WTC11 (cell line): ENCODE measurements at places on chromosomes 16 and 17.

DNA sequence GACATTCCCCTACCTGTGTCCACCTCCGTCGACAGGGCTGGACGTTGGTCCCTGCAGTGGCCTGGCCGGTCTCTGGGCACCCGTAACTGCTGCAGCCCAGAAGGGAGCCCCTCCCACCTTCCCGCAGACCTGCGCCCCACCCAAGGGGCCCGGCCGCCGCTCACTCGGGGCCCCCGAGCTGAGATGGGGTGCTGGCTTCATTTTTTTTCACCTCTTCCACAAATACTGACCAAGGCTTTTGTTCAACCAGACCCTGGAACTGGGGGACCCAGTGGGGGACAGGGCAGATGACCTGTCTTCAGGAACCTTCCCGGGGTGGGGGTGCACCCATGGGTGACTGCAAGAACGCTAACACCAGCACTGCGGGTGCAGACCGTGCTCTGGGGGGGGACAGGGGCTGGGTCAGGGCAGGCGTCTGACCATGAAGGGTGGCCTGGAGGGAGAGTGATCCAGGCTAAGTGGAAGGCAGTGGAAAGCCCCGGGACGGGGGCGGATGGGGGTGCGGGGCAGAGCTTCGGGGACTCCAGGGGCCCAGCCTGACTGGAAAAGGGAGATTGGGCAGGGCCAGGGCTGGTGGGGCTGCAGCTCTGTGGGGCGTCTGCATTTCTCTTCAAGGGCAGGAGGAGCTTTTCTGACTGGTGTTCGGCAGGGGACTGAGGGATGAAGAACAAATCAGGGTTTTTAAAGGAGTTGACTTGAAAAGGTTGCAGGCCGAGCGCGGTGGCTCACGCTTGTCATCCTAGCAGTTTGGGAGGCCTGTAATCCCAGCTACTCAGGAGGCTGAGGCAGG lies 42.3 kb downstream of the SLC7A5 start:
- DNase-seq = no peak

- DNase-seq = no peak
Observed at GRCh38 chr17:81801327-81801726, 2.6 kb upstream of the GCGR start.

DNA sequence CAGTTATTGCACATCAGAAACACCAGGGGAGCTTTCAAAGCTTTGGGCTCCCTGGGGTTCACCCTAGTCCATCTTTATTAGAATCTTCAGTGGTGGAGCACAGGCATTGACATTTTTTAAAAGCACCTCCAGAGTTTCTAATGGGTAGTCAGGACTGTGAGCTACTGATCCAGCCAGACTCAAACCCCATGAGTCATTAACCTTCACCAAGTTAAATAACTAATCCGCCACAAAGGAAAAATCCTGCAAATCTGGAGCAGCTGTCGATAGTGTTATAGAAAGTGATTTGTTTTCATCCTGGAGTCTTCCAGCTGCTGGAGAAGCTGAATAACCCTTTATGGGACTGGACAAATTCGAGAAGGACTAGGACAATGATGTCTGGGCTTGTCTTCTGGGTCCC lies 93.2 kb upstream of the PIRT start:
- DNase-seq = no peak

- DNase-seq = no peak
Observed at GRCh38 chr17:75075597-75076336, 12.0 kb upstream of the SLC16A5 start.

- no peak for DNase-seq
Observed at GRCh38 chr17:32878211-32878610, 1.3 kb upstream of the MYO1D start.
